ENCODE measurements at places on chromosomes 3 and 15.

GRCh38 chr3:16842272-16843270 is 42.2 kb upstream of the PLCL2 start:
- DNase-seq: peak; percentile 65

DNA sequence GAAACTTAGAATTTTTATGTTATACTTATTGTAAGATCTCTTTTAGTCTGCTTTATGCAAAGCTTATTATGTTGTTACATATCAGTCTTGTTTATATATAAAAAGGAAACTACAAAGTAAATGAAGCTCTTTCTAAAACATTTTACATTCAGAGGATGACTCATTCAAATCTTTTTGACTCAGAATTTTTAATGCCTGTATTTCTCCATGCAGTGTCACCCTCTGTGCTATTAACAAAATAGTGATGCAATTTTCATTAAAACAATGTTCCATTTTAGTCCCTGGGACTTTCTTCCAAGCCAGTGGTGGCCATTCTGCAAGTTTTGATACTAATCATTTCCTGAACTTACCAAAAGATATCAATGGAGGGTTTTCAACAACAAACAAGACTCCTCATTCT is 216.1 kb downstream of the NAALADL2 start:
- DNase-seq: no peak

DNA sequence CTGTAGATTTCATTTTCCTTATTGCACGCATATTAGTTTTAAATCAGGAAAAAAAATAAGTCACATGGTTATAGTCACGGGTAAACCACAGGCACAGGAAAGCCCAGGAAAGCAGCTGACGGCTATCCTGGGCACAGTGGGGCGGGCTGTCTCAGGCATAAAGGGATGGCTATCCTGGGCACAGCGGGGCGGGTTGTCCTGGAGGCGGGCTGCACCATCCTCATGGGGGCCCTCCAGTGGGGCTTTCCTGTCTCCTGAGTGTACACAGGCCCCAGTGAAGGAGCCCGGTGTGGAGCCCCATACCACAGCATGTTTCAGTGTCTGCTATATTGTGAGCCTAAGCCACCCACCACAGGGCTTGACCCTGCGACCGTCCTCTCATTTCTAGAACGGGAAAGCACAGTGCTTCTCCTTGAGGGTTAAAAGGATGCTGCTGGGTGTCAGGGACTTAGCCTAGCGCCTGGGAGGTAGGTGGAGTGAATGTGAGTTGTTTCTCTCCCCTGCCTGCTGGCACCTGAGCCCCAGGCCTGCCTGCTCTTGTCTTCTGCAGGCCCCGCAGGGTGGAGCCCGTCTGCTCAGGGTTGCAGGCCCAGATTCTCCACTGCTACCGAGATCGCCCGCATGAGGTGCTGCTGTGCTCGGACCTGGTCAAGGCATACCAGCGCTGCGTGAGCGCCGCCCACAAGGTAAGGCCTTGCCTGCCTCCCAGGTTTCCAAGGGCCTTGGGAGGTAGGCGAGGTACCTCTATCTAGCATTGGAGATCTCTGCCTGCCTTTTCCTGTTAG is 25.9 kb upstream of the PLXNA1 start:
- no peak for DNase-seq

DNA sequence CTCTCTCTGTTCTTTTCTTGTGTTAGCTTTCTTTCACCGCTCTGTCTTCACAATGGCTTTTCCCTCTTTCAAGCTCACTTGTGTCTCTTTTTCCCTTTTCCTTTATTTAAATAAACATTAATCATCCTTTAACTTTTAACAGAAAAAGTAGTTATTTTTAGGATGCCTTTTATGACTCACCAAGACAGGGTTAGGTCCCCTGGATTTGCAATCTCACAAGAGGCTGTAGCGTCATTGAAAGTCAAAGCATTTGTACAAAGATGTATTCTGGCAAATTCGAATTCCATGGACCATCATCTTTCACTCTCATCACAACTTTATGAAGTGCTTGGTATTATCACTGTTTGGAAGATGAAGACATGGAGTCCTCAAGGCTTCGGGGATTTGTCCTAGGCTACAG is 34.8 kb upstream of the MCTP2 start:
- DNase-seq: no peak

DNA sequence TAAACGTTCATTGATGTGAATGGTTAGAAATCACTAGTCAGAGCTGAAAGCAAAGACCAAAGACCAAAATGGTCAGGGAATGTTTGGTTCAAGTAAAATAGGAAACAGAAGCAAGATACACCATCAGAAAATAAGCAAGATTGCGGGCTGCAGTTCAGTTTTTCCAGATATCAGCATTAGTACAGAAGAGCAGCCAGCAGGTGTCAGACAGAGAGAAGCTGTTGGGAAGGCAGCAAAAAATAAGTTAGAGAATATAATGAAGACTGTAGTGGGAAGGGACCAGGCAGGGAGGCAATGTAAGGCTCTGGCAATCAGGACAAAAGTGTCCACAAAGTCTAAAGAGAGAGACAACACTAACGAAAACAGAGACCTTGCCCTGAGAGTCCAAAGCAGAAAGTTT is 639.4 kb upstream of the NAALADL2 start:
- peak; percentile 13 for DNase-seq

- no peak for DNase-seq
These were observed 1.1 kb downstream of the CELSR3 start for GRCh38 chr3:48661501-48662144.

- DNase-seq: no peak
These were observed 103.5 kb downstream of the TBC1D2B start for GRCh38 chr15:77974098-77974414.

- DNase-seq: no peak
These were observed 26.5 kb downstream of the ANKDD1A start for GRCh38 chr15:64938192-64938591.

DNA sequence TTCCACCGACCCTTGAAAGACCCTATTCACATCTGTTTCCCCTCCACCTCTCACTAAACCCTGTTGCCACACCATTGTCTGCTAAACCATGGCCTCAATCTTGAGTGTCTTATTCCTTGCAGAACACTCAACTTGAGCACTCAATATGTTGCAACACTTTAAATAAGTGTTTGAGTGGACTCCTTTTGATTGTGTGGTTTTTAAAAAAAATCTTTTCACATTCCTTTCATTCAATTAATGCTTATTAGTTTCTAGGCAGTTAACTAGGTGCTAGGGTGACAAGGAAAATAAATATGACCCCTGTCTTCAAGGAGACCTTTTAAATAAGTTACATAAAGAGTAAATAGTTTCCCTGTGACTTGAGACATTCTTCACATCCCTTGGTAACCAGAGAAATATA is 13.3 kb upstream of the HHLA2 start:
- DNase-seq: no peak

- DNase-seq: no peak
These were observed 900.6 kb downstream of the TUSC7 start for GRCh38 chr3:117610156-117610555.

DNA sequence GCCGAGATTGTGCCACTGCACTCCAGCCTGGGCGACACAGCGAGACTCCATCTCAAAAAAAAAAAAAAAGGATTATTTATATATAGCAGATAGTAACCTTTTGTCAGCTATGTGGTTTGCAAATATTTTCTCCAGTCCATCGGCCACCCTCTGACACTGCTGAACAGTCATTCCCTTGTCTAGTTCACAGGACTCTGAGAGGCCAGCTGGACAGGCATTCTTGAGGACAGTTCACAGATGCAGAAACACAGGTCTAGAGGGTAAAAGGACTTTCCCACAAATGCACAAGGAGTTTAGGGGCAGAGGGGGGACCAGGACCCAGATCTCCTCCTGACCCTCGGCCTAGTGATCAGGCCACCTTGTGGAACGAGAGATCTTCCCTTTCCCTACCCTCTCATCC is 7.5 kb upstream of the TMEM40 start:
- no peak for DNase-seq

DNA sequence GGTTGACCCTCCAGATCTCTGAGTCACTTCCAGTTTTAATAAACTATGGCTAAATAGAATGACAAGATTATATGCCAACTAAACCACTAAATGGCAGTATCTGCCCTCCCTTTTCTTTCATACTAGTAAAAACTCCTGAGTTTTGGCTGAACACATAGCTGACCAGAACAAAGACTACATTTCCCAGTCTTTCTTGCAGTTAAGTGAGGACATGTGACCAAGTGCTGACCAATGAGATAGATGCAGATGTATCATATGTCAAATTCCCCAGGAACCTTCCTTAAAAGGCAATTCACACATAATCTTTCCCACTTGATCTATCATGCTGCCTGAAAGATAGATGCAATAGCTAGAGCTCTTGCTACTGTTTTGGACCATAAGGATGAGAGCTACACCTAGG is 191.3 kb downstream of the SHOX2 start:
- no peak for DNase-seq

- no peak for DNase-seq
These were observed 21.6 kb upstream of the TAFA4 start for GRCh38 chr3:68953816-68954444.

DNA sequence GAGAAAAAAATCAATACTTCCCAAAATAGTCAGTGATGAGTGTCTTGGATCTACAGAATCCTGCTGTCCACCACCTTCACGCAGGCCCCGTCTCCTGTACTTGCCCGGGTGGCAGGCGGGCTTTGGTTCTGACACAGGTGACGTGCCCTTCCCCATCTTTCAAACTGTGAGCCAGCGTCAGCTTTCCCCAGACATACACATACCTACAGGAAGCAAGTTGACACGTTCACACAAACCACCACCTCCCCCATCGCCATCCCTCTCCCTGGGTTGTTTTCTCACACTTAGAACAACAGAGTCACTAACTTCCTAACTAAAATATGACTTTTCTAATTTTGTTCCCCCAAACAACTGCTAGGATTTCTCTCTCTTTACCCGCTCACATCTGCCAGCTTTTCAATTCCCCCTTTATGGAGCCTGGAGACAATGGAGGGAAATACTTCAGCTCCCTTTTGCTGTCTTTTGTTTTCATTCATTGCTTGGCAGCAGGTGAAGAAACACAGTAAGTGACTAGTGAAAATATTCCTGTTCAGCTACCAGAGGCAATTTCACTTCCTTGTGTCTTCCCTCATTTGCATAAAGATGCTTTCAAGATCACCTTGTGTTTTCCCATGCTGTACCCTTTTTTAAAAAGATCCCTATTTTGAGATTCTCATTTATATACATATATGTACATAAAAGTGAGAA is 248.3 kb downstream of the SLCO3A1 start:
- DNase-seq: no peak

DNA sequence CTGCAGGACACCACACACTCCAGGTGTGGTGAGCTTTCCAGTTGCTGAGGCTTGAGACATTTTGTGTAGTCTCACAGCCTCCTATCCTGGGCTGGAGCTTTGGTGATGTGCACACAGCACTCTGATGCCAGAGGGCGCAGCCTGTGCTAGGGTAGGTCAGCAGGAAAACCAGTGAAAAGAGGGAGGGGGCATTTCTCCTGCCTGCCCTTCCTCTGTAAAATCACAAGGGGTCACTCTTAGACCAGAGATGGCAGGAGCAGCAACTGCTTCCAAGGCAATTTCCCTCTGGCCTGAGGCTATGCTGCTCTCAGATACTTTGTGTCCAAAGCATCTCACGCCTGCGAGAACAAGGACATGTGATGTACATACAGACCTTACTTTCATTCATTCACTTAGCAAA is 16.5 kb upstream of the MUSTN1 start:
- DNase-seq: peak; percentile 40

DNA sequence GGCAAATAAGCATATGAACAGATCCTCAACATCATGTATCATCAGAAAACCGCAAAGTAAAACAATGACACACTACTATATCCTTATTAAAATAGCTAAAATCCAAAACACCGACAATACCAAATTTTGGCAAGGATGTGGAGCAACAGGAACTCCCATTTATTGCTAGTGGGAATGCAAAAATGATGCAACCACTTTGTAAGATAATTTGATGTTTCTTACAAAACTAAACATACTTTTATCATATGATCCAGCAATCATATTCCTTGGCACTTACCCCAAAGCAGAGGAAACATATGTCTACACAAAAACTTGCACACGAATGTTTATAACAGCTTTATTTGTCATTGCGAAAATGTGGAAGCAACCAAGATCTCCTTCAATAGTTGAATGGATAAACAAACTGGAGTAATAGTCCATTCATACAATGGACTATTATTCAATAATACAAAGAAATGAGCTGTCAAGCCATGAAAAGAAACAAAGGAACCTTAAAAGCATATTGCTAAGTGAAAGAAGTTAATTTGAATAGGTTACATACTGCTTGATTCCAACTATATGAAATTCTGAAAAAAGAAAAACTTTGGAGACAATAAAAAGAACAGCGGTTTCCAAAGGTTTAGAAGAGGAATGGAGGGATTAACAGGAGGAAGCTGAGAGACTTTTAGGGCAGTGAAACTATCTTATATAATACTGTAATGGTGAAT is 172.0 kb downstream of the VPS13C start:
- DNase-seq: no peak

- no peak for DNase-seq
These were observed 11.2 kb upstream of the CCR8 start for GRCh38 chr3:39318301-39318700.

GRCh38 chr3:45524565-45524964 is 70.0 kb upstream of the LIMD1 start:
- no peak for DNase-seq

DNA sequence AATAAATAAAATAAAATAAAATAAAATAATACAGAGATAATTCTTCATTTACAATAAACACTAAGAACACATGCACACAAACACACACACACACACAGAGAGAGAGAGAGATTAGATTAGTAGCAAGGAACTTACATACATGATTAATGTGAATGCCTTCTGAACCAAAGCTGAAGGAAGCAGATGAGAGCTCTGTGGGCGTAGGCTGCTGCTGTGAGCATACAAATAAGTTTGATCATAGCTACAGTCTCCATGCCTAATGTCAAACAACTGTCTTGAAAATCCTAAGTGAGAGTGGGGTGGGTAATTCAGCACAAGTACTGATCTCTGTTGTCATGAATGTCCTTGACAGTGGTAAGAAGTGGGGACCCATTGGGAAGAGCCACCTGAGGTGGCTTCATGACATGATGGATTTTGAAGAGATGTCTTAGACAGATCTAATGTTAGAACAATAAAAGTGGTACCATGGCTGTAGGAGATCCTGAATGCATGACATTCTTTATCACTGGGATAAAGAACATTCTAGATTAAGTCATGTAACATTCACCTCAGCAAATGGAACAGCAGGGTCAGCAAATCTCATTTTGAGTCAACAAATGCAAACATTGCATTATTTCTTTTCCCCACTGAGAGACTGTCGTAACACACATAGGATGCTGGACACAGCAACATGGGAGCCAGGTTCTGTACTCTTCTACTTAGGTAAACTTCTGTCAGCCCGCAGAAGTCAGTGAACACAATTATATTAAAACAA is 46.2 kb downstream of the CHL1 start:
- DNase-seq: no peak

- no peak for DNase-seq
These were observed 307.4 kb upstream of the RARB start for GRCh38 chr3:25120665-25121064.

- peak; percentile 60 for DNase-seq
These were observed 512 bp downstream of the LARP6 start for GRCh38 chr15:70853318-70853972.
